ENCODE measurements at places on chromosomes 2 and 18.

GRCh38 chr2:28419443-28420270 lies 27.0 kb downstream of the FOSL2 start:
- DNase-seq, result no peak

- no peak for DNase-seq
These were observed 14.6 kb upstream of the MBOAT2 start for GRCh38 chr2:9018109-9018508.

GRCh38 chr2:47083886-47084687 lies 71.0 kb downstream of the STPG4 start:
- DNase-seq, result no peak

GRCh38 chr18:75408554-75409506 lies 18.7 kb downstream of the SMIM21 start:
- DNase-seq, result no peak

- DNase-seq, result no peak
These were observed 1.4 kb downstream of the ITGA6 start for GRCh38 chr2:172428832-172429210.

GRCh38 chr2:72936660-72937355 lies 19.5 kb downstream of the EMX1 start:
- DNase-seq, result no peak

DNA sequence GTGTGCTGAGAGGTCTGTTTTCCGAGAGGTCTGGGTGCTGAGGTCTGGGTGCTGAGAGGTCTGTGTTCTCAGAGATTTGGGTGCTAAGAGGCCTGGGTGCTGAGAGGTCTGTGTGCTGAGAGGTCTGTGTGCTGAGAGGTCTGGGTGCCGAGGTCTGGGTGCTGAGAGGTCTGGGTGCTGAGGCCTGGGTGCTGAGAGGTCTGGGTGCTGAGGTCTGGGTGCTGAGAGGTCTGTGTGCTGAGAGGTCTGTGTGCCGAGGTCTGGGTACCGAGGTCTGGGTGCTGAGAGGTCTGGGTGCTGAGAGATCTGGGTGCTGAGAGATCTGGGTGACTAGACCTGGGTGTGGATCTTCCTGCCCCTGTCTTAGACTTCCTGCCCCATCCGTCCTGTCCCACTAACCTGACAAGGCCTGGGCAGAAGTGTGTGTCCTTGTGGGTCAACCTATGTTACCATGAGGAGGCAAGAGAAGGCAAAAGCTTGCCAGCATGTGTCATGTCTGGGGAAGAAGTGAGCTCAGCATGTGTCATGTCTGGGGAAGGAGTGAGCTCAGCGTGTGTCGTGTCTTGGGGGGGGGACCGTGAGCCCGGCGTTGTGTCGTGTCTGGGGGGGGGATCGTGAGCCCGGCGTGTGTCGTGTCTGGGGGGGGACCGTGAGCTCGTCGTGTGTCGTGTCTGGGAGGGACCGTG lies 69.3 kb downstream of the KCNG2 start:
- DNase-seq, result no peak

DNA sequence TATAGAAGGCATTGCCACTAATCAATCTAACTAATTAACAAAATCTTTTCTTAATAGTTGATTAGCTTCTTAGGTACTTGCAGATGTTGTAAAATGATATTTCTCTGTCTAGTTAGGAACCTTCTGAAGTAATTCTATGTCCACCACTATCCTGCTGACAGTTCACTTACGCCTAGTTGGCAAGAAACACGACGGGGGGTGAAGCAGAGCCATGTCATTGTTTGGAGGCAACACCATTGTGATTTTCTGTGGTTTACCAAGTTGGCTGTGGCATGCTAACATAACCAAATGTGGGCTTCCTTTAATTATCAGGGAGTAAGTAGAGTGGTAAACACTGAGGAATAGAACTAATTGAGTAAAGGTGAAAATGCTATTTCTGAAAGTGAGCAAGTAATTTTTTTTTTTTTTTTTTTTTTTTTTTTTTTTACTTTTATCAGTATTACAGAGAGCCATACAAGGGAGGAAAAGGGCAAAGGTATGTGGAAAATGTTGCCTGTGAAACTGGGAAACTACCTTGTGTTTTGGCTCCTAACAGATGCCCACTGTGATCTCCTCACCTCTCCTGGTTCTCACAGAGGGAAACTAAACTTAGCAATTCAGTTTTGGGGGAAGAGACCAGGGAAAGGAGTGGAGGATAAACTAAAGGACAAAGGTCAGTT lies 126.8 kb downstream of the MEIS1 start:
- no peak for DNase-seq

DNA sequence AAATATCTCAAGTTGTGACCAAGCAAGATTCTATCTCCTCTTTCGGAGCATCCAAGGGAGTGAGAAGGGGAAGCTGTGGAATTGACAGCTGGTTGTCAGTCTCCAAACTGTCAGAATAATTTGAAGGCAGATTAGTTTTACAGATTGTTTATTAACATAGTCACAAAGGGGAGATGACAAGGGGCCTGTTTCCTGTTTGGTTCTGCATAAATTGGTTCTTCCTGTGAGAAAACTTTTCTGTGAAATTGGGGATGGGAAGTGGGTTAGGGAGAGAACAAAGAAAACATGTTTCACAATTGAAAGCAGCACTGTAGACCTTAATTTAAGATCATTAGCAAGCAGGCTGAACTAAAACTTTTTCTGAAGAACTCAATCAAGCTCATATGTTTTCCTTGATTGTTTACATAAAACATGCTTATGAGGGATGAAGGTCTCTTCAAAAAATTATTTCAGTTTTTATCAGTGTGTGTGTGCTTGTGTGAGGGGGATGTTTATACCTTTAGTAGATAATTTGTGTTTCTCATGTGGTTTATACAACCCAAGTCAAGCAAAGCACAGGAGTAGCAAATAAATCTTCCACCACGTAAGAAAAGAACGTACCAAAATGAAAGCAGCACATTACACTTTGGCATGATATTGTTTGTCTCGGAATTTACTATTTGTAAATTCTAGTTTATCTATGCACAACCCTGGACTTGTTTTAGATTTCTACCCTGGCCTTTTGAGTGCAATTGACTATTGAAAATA lies 604.9 kb upstream of the CDH2 start:
- no peak for DNase-seq

DNA sequence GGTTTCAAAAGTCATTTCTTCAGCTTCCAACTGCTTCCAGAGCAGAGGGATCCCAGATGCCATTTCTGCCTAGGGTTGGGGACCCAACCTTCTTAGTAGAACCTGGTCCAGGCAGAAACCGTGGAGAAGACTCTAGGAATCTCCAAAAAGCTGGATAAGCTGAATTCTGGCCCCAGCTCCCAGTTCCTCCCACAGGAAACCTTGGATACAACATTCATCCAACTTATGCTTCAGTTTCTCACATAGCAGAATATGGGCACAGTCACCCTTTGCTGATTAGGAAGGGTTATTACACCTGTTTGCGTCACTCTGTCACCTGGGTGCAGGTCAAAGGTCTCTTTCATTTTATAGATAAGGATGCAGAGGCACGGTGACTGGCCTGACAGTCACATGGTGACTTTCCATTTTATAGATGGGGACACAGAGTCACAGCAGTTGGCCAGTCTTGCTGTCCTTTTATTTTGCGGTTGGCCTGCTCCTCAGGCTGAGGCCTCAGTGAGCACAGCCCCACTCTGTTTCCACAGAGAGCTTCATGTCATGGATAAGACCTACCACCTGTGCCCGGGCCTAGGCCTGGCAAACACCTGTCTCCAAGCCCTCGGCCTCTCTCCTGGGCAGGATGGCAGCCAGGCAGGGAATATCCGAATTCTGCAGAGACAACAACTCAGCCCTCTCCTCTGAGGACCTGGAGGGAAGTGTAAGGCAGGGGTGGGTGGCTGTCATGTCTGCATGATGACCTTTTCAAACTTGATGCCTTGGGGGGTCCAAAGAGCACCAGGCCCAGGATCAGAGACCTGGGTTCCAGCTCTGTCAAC lies 148.8 kb downstream of the SMAD7 start:
- no peak for DNase-seq

GRCh38 chr2:180203972-180204371 lies 196.9 kb upstream of the CWC22 start:
- DNase-seq, result no peak

DNA sequence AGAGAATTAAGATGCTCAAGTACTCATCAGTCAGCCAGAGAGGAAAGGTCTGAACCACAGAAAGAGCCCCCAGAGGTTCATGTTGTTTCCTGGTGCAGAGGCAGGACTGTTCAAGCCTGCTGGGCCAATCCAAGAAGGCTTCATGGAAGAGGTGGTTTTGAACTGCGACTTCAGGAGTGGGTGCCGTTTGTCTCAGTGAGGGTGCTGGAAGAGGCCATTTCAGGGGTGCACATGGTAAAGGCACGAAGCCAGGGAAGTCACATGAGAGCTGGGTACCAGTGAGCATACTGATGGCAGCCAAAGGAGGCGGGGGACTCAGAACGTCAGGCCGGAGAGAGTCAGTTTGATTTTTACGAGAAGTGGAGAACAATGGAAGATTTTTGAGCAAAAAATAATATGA lies 55.5 kb downstream of the EMILIN2 start:
- DNase-seq, result no peak
